Occipital lobe (tissue), 3 donors: ENCODE measurements at places on chromosomes 16 and 17. TPM values are rescaled to one million over a fixed set of nuclear protein-coding genes. Genes with fewer than 3 reads are reported as not detected.

DNA sequence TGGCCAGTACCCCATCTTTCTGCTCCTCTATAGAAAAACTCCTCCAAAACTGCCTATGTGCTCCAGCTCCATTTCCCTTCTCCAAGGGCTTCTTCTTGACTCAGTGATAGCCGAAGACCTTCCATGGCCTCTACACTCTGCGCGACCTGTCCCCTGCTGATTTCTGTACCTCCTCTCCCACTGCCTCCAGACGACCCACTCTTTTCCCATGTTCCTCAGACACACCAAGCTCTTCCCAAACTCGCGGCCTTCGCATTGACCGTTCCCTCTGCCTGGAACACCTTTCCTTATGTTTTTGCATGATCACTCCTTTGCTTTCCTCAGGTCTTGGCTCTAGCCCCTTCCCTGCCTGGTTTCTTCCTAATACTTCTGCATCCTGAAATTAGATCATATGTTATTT lies 255.6 kb upstream of the SDK2 start:
- no peak for DNase-seq

NAGPA gene
- 12.5 TPM for total RNA-seq

FAM171A2 gene
- 60.8 TPM for total RNA-seq

DNA sequence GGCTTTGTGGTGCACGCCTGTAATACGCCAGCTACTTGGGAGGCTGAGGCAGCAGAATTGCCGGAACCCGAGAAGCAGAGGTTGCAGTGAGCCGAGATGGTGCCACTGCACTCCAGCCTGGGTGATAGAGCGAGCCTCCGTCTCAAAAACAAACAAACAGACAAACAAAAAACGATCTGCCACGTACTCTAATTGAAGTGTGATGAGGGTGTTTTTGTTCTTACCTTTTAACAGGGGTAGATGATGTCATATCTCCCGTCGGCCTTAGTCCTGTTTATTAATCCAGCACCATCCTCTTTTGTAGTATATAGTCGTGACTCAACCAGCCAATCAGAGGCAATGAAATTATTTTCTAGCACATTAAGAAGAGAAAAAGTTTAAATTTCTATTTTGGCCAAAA lies 58.5 kb downstream of the IQCK start:
- no peak for DNase-seq

ALDH3A1 gene
- 0.31 TPM for total RNA-seq

ZNF267 gene
- 12.5 TPM for total RNA-seq
